ENCODE measurements at places on chromosomes 6 and 20.

DNA sequence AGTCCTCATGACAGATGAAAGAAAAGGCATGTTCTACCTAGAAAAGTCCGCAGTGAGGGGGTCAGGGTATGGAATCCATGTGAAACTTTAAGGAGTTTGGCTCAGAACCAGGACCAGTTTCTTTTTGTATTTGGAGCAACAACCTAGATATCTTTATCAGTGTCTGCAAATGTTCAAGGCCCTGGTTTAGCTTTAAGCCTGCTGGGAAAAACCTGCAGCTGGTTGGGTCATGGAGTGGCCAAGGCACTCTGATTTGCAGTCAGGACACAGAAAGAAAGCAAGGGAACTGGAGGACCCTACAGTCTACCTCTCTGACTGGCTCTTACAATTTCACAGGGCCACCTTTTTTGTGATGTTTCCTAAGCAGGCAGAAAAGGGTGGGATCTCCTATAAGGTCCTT, 33.7 kb downstream of the GSTA2 start:
- DNase-seq, result no peak

DNA sequence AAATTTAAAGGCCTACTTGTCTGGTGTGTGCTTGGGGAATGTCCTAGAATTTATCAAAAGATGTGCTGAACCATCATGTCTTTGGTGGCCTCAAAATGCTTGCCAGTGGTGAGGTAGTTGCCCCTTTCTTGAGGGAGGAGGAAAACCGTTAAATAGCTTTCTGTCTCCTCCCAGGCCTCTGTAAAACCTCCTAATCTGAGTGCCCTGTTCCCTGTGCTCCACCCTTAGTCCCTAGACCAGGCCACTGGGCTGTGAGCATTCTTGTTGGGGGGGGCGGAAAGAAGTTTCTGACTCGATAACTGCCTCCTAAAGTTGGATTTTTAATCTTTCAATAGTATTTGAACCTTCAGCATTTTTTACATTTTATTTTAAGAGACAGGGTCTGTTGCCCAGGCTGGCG, 23.1 kb downstream of the JARID2 start:
- no peak for DNase-seq

GRCh38 chr6:101312652-101313051, 80.9 kb upstream of the GRIK2 start:
- DNase-seq, result no peak

GRCh38 chr6:25862199-25862598, 11.8 kb downstream of the SLC17A3 start:
- DNase-seq, result no peak

- DNase-seq, result no peak
Observed at GRCh38 chr6:24339932-24340331, 17.9 kb downstream of the DCDC2 start.

DNA sequence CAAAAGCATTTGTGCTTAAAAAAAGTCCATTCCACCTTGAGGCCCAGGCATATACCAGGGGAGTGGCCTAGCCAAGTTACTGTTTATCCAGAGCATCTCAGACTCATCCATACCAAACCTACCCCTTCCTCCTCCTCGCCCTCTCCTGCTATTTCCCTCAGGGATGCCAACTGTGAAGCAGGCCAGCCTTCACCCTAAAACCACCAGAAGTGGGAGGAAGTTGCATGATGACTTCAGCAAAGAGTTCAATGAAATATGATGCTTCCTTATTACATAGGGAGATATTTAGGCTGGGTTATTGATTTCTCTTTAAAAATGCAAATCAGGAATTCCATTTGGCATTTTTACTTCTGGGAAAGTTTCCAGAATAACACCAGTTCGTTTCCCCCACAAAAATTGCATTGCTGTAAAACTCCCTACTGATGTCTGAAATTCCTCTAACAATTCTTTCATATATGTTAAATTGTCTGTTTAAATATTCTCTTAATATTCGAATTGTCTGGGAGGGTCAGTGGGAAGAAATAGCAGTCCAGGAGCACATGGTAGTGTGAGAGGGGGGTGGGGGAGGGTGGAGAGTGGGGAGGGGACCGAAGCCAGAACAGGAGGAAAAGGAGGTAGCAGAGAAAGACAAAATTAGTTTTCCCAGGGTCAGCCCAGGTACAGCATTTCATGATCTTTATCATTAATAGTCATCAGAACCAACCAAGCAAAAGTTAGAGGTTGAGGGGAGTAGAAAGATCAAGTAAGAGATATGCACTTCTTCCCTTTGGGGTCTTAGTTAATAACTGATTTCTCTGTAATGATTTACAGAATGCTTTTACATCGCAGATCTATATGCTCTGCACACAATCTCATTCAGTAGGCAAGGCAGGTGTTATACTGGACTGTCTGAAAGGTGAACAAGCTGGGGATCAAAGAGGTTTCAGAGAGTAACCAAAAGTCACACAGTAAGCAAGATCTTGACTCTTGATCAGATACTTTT, 1.7 kb upstream of the TCP11 start:
- peak; percentile 69 for DNase-seq

DNA sequence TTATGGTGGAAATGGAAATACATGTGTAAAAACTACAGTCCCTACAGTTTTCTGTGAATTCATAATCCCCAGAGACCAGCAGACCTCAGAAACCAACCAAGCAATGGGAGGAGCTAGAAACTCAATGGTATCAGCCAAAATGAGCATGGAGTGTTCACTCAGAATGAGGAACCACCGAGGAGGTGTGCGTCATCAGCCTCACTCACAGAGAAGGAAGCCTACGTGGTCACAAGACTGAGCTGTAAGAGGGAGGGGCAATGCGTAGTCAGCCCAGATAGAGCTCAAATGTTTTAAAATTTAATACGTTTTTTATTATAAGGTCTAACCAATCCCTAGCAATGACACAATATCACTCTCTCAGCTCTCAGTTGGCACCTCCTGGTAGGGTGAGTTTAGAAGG, 17.4 kb downstream of the MYLK4 start:
- no peak for DNase-seq

GRCh38 chr6:149061930-149062329, 255.6 kb upstream of the TAB2 start:
- DNase-seq, result no peak

GRCh38 chr20:17525650-17526049, 5.5 kb downstream of the BFSP1 start:
- no peak for DNase-seq

- no peak for DNase-seq
Observed at GRCh38 chr6:90218959-90219208, 77.8 kb downstream of the BACH2 start.

GRCh38 chr6:17490724-17491123, 97.3 kb downstream of the CAP2 start:
- DNase-seq, result no peak

DNA sequence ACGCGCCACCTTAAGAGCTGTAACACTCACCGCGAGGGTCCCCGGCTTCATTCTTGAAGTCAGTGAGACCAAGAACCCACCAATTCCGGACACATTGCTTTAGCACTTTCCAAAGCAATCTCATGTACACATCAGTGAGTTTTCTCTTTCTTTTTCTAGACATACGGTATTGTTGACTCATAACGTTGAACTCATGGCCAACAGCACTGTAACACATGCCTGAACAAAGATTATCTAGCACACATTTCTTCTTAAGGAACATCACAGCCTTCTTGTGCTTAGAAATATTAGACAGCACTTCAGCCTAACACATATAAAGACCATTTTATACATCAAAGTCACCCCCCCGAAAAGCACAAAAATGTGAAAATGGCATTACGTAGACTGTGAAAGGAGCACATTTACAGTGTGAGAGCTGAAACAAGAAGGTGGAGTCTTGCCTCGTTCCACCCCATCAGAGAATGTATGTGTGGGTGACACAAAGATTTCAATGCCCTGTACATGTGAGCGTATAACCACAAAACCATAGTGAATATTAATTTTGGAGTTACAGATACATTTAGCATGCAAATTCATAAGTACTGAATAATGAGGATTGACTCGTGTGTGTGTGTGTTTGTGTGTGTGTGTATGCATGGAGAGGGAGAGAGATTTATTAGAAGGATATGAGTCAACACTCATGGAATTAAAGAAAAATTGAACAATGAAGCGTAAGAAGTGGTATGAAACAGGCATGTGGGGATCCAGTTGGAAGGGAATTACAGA, 134.1 kb downstream of the FAM83B start:
- DNase-seq, result peak; percentile 98

- peak; percentile 55 for DNase-seq
Observed at GRCh38 chr6:129429956-129430355, 280.0 kb downstream of the ARHGAP18 start.

DNA sequence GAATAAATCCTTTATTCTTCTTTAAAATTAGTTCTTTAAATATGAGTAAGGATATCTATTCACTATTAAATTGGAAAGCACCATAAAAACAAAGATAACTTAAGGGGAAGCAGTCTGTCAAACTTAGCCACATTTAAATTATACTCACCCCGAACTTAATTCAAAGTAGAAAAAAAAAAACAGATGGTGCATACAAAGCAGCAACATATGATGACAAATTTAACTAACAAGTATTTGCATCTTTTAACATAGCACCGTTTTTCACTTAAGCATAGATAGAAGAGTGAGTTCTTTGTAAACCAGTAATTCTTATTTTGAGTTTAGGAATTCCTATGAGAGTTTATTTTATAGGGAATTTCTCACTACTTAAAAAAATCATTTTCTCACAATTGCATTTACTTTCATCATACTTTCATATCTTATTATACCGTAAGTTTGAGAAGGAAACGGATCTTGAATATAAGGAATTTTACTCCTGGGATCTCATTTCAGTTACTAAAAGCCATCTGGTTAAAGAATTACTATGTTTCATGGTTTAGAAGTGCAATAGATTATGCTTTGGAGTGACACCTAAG, 828.2 kb upstream of the MAP3K7 start:
- no peak for DNase-seq

- no peak for DNase-seq
Observed at GRCh38 chr20:56552911-56553629, 20.0 kb downstream of the FAM209B start.

- no peak for DNase-seq
Observed at GRCh38 chr20:42191140-42191860, 573.1 kb upstream of the CHD6 start.

GRCh38 chr20:49706630-49707091, 7.0 kb downstream of the B4GALT5 start:
- no peak for DNase-seq

GRCh38 chr20:8858181-8858787, 210.6 kb upstream of the PLCB4 start:
- peak; percentile 10 for DNase-seq

GRCh38 chr6:155561257-155561965, 105.8 kb upstream of the NOX3 start:
- DNase-seq, result peak; percentile 70

- peak; percentile 96 for DNase-seq
Observed at GRCh38 chr6:53984163-53984562, 127.1 kb upstream of the MLIP start.

- peak; percentile 35 for DNase-seq
Observed at GRCh38 chr20:32336918-32337347, 21.2 kb upstream of the ASXL1 start.

- no peak for DNase-seq
Observed at GRCh38 chr6:159315562-159315961, 146.4 kb downstream of the FNDC1 start.

DNA sequence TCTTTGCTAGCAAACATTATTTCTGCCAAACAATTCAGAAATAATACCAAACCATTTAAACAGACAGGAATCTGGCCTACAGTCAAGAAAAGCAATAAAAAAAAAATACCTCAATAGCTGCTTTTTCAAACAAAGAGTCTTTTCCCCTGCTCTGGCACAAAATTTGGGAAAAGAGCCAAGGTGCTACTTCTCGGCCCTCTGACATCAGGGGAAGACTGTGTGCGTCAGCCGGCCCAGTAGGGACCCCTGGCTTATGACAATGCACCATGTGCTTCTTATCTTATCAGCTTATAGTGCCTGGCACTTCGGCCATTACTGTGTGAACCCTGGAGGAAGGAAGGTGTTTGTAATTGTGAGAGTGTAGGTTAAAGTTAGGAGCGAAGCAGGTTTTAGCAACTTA, 89.4 kb downstream of the PDE10A start:
- DNase-seq, result peak; percentile 24

- DNase-seq, result no peak
Observed at GRCh38 chr6:34855463-34855862, 32.4 kb downstream of the TAF11 start.

DNA sequence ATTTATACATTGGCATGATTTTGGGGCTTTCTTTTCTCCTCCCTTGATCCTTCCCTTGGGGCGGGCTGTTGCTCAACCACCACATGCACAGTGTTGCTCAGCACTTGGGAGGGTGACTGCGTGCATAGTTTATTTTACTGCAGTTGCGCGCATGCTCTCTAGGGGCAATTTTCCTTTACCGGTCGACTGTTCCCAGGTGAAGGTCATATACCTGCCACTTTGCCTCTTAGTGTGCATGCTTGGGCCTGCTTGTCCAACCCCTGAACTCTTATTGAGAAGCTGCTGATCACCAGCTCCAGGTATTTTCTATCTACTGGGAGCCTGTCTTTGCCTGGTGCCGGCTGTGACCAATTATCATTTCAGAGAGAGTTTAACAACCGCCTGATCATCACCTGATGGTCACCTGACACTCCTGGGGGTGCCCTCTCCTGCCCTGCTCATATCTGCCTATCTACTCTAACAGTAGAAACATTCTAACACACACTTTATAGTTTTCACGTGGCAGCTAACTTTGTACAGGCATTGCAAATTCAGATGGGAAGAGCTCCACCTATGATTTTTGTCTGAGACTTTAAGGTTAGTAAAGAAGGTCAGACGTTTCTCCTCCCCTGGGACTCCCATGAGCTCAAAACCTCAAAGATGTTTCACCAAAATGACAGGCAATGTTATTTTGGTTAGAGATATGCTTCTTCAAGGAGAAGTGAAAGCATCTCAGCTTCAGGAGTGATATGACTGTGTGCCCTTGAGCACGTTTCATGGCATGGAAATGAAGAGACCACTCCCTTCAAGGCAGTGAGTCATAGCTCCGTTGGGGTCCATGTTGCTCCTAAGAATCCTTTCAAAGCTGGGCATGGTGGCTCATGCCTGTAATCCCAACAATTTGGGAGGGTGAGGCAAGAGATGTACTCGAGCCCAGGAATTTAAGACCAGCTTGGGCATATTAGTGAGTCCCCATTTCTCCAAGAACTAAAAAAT, 227.5 kb upstream of the MYLIP start:
- no peak for DNase-seq

GRCh38 chr20:33917831-33918525, 75.7 kb upstream of the RALY start:
- DNase-seq, result no peak

DNA sequence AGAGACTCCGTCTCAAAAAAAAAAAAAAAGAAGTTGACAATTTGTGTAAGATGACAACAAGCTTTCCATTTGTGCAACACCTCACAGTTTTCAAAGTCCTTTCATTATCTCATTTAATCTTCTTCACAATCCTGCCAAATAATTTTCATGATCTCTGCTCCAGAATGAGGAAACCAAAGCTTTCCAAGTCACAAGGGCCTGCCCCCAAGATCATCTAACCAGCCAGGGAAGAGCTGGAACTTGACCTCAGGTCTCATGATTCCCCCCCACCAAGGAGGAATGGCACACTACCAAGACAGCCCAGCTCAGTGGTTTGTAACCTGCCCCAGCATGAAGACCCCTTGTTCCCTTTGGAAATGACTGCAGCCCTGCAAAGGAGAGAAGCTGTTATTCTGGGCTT, 74.0 kb upstream of the PIM1 start:
- no peak for DNase-seq

- no peak for DNase-seq
Observed at GRCh38 chr6:149905911-149906371, 8.0 kb upstream of the RAET1E start.

GRCh38 chr20:10080574-10080973, 45.8 kb downstream of the ANKEF1 start:
- no peak for DNase-seq
